Stromal cell of bone marrow (primary cell): ENCODE measurements at places on chromosomes 4 and X.

- DNase-seq, result no peak
These were observed 65.3 kb downstream of the NEIL3 start for GRCh38 chr4:177374966-177375365.

- DNase-seq, result no peak
These were observed 9.9 kb downstream of the FNIP2 start for GRCh38 chr4:158778712-158779111.

DNA sequence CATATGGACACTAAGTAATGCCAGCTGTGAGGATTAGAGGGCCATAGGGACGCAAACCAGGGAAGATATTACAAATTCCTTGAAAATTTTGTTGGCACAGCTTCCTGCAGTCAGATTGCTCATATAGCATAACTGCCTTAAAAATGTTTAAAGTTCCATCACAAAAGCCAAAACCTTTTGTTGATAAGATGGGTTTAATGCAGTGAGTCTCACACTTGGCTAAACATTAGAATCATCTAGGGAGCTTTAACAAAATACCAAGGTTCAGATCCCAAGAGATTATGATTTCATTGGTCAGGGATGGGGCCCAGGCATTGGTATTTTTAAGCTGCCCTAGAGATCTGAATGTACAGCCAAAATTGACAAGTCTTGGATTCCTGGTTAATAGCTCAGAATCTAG lies 376.5 kb upstream of the MAD2L1 start:
- DNase-seq, result peak; percentile 83

GRCh38 chrX:153649178-153649914 lies 2.3 kb downstream of the DUSP9 start:
- DNase-seq, result no peak

DNA sequence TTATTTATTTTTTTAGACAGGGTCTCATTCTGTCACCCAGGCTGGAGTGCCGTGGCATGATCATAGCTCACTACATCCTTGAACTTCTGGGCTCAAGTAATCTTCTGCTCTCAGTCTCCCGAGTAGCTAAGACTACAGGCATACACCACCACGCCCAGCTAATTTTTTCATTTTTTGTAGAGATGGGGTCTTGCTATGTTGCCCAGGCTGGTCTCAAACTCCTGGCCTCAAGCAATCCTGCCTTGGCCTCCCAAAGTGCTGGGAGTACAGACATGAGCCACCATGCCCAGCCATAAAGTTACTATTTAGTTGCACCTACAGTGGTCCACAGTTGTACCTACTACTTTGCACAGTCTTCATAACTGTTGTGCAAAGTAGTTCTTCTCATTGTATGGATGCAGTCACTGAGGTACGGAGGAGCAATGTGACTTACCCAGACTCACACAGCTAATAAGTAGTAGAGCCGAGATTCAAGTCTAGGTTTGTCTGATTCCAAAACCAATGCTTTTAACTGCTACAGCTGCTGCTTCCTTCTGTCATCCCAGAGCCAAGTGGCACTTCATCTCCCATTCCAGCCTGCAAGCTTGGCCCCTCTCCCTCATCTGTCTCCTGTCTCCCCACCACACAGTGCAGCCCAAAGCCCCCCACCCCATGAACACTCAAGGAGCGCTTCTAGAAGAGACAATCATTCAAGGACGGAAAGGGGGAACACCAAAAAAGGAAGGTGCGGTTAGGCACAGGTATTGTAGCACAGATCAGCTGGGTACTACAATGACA lies 24.0 kb upstream of the IQSEC2 start:
- no peak for DNase-seq

- no peak for DNase-seq
These were observed 88.4 kb upstream of the TLL1 start for GRCh38 chr4:165784672-165785071.

- DNase-seq, result peak; percentile 83
These were observed 155.3 kb downstream of the GRIA3 start for GRCh38 chrX:123339221-123339905.

GRCh38 chr4:93671093-93671492 lies 157.5 kb upstream of the ATOH1 start:
- no peak for DNase-seq

GRCh38 chr4:28558895-28559294 lies 1698.3 kb downstream of the STIM2 start:
- DNase-seq, result no peak

- peak; percentile 22 for DNase-seq
These were observed 115.6 kb downstream of the CAMK2D start for GRCh38 chr4:113645771-113646441.

DNA sequence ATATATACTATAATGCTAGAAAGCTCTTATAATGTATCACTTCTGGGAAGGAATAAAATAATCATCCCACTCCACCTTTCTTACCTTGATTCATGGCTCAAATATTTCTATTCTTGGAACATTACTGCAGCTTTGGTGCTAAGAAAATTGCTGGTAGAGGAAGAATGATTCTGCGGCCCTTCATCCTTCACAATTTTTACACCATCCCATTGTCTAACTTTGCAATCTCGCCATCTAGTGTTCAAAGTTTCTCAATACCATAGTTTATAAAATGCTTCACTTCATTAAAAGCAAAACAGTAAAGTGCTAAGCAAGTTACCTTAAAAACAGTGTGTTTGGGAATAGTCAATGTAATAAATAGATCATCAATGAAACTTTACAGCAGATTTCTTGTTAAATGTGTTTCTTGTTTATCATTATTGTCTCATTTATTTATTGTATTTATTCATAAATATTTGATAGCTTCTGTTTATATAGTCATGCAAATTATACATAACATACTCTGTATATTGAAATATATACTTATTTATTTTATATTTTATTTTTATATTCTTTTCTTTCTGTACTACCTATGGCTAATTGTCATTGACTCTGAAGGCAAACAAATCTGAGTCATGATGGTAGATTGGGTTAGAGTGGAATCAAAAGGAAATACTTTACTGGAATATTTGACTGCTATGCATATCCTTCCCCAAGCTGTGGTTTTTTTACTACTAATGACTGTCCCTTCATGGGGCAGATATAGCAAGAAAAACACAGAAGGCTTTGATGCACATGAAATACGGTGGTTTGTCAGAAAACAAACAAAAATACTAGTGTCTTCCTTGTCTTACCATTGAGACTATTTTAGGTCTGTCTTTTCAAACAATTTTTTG lies 390.7 kb downstream of the MAPK10 start:
- peak; percentile 50 for DNase-seq

- DNase-seq, result peak; percentile 40
These were observed 7.6 kb downstream of the FABP2 start for GRCh38 chr4:119314356-119314755.

- DNase-seq, result no peak
These were observed 1.0 kb downstream of the SLC10A6 start for GRCh38 chr4:86848136-86848535.

- DNase-seq, result no peak
These were observed 57.2 kb downstream of the AFF1 start for GRCh38 chr4:86991994-86992393.

DNA sequence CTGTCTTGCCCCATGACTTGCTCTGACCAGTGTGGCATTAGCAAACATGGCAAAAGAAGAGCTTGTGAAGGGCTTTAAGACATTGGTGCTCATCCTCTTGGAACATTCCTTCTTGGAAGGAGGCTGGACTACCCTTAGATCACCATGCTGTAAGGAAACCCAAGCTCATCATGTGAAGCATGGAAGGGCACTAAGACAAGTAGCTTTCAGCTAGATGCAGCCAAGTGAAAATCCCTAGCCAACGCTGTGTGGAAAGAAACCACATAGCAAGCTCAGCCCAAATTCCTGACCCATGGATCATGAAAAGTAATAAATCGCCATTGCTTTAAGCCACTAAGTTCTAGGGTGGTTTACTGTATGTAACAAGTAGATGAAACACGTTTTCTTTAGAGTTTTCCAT lies 12.4 kb upstream of the PACRGL start:
- peak; percentile 93 for DNase-seq

DNA sequence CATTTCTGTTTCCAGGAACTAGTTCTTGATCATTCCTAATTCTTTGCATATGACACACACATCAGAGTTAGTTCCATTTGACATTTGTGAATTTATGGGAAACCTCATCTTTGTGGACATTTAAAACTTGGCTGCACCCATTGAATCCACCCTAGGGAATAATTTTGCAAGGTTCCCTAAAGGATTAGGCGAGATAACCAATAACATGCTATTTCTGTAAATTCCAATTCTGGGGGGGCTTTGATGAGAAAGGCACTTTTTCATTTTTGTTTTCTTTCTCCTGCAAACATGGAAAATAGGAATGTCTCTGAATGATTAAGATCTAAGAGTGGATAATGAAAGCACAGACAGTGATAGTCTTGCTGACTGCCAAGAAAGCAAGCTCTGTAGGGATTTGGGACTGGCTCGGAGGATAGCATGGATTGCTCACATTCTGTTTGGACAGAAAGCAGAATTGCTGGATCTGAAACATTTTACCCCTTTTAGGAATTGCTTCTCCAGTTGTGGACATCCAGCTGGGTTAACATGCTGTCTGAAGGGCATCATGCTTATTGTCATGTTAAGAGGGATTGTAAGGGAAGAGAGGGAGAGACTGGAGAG lies 145.1 kb downstream of the NHS start:
- DNase-seq, result peak; percentile 54

DNA sequence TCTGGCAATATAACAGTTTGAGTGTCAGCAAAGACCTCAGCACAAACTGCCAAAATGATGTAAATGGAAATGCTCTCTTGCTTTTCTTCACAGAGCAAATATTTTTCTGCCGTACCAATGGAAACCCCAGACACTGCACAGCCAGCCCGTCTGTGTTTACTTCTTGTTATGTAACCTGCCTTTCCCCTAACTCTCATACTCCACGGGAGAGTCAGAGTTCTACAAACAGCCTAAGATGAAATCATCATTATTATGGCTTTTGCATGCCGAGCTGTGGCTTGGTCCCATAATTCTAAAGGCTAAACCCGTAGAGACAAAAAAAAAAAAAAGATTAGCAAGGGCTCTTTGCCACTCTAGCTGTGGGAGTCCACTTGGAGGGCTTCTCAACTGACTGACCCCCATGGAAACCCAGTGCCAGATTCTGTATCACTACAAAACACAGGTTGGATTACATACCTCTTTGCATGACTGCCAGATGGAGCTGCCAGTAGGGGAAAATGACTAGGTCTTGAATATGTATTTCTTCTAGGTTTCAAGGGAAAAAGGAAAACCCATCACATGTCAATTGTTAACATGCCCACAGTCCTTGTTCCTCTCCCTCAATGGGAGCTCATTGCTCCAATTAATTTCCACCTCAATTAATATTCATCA lies 197.2 kb upstream of the CNKSR2 start:
- peak; percentile 32 for DNase-seq

GRCh38 chr4:41065434-41066006 lies 148.8 kb downstream of the APBB2 start:
- DNase-seq, result no peak

DNA sequence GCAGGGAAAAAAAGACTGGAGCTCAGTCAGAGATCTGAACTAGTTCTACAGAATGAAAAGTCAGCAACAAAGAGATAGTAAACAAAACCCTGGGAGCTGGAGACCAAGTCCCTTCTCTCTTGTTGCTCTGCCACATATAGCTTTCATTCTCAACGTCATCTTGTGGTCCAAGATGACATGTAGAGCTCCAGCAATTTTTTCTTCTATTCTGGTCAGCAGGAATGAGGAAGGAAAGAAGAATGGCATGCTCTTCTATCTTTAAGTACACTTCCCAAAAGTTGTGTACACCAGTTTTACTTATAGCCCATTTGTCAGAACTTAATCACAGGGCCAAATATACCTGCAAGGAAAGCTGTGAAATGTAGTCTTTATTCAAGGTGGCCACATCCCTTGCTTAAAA lies 45.6 kb downstream of the RAP2C start:
- DNase-seq, result no peak

DNA sequence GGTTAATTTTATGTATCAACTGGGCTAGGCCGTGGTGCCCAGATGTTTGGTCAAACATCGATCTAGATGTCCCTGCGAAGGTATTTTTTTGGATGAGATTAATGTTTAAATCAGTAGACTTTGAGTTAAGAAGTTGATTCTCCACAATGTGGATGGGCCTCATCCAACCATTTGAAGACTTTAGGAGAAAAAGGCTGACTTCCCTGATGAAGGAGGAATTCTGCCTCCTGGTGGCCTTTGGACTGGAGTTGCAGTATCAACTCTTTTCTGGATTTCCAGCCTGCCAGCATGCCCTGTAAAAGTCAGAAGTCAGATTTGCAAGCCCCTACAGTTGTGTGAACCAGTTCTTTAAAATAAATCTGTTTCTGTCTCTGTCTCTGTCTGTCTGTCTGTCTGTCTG lies 91.4 kb downstream of the STK32B start:
- DNase-seq, result peak; percentile 28

GRCh38 chrX:8418301-8418700 lies 46.3 kb upstream of the VCX3B start:
- no peak for DNase-seq

GRCh38 chrX:13786048-13786447 lies 30.8 kb downstream of the GPM6B start:
- DNase-seq, result no peak

DNA sequence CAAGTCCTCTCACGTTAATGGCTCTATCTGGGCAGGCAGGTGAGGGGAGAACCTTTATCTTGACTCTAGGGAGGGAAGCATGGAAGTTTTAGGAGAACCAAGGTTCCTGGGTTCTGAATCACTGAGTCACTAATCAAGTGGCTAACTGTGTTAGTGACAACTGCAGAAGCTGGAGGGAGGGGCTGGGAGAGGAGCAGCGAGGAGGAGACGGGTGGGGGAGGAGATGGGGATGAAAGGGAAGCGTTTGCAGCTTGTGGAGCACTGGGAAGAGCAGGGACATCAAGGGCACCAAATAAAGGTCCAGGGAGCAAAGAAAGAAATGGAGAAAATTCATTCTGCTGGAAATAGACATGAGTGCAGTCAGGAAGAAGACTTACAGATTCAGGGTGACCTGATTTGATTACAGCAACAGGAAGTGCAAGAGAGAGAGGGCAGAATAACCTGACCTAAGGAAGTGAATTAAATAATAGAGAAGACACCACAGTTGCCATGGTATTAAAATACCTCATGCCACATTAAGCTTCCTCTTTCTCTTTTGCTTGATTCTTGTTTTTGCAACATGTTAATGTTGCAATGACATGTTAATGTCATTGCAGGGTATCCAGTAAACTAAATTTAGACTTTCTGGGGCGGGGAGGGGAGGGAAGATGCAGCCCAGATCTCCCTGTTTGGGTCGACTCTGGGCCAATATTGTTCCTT lies 4.5 kb upstream of the SETD7 start:
- DNase-seq, result no peak

DNA sequence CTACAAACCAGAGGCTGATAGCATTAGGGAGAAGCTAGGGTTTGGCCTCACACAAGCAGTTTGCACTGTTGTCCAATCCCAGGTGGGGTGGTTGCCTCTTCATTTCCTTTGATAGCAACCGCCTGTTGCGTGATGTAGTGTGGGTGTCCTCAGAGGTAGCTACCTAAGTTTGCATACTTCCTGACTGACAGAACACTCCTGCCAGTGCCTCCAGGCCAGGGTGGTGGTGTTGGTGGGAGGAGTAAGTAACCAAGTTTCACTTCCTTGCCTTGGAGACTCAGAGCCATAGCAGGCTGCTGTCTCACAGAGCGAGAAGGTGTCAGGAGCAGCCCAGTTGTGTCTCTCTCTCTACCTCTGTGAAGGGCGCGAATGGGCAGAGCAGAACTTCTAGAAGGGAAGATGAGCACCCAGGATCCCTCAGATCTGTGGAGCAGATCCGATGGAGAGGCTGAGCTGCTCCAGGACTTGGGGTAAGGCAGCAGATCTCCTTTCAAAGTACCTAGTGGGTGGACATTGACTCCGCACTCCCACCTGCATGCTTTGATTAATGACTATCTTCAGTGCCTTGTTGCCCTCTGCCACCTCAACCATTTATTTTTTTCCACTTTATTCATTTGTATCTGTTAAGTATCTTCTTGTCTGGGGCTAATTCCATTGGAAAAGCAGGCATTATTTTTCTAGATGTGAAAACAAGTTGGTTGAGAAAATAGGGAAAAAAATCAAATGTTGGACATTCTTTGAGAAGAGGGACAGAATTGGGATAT lies at the start of gene DAPP1:
DAPP1 (plus strand) TSS at position 283 of the 764 bp plus-strand sequence; CDS start at position 370, 87 bp downstream.
- no peak for DNase-seq
